ENCODE measurements at places on chromosomes 6 and 20.

DNA sequence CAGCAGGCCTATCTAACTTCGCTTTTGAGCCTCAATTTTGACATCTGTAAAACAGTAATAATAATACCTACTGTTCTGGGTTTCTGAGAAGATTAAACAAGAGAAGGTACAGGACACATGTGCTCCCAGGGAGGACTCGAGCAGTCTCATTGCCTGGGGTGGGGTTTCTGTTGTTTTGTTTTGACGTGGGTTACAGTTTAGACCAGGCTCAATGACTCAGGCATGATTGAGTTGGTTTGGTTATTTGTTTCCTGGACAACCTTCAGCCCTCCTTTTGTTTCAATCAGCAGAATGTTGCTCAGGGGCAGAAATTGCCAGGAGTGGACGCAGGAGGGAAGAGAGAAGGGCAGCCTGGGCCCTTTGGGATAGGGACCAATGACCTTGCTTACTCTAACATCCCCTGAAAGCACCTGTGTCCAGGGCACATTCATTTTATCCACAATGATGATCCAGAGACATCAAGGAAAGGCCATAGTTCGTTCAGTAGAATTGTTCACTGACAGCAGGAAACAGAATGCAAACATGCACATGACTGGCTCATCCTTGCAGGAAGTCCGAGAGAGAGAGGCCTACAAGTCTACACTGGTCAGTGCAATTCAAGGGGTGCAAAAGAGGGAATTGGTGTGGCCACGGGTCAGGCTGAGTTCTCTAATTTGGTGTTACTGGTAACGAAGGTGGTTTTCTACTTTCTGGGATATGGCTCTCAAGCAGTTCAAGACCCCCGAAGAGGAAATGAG lies 74.5 kb upstream of the MRPS10 start:
- DNase-seq, result no peak

DNA sequence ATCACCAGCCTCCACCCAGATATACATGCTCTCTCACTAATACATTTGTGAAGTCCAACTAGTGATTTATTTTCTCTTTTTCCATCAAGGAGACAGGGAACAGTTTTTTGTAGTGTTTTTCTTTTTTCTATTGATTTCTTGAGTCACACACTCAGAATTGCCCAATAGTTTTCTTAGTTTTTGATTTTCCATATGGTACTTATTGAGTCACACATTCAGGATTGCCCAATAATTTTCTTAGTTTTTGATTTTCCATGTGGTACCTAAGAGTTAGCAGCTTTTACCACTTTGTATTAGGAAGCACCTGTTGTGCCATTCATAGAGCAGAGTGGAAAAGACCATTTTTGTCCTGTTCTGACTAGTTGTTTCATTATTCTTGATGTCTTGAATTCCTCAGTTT lies 1268.8 kb downstream of the EPHA7 start:
- no peak for DNase-seq

DNA sequence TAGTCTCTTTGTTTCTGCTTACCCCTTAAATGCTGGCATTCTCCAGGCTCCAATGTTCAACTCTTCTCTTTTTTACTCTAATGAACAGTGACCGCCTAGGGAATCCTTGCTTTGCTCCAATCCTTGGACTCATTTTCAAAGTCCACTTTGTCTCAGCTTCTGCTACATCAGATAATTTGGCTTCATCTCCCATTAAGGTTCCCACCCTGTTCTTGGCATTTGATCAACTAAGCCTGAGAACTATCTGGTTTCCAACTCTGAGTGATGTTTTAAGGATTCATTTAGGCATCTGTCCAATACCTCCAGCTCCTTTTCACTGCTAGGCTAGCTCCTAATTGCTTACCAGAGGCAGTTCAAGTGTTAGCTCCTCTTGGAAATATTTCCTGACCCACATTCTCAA lies 64.9 kb downstream of the ME1 start:
- DNase-seq, result no peak

GRCh38 chr20:15922556-15922955 lies 650.7 kb downstream of the KIF16B start:
- no peak for DNase-seq

Measured in stimulated activated CD4-positive, alpha-beta T cell treated with anti-CD3 and anti-CD28 coated beads, Interleukin-15, amount 100 ng/mL, for 1 hour (primary cell).